D341Med (cell line): ENCODE measurements at places on chromosomes 5 and 9.

- DNase-seq, result no peak
Observed at GRCh38 chr9:102974530-102974929, 20.6 kb upstream of the CYLC2 start.

GRCh38 chr5:14588758-14589543, 7.4 kb downstream of the OTULINL start:
- DNase-seq, result no peak

DNA sequence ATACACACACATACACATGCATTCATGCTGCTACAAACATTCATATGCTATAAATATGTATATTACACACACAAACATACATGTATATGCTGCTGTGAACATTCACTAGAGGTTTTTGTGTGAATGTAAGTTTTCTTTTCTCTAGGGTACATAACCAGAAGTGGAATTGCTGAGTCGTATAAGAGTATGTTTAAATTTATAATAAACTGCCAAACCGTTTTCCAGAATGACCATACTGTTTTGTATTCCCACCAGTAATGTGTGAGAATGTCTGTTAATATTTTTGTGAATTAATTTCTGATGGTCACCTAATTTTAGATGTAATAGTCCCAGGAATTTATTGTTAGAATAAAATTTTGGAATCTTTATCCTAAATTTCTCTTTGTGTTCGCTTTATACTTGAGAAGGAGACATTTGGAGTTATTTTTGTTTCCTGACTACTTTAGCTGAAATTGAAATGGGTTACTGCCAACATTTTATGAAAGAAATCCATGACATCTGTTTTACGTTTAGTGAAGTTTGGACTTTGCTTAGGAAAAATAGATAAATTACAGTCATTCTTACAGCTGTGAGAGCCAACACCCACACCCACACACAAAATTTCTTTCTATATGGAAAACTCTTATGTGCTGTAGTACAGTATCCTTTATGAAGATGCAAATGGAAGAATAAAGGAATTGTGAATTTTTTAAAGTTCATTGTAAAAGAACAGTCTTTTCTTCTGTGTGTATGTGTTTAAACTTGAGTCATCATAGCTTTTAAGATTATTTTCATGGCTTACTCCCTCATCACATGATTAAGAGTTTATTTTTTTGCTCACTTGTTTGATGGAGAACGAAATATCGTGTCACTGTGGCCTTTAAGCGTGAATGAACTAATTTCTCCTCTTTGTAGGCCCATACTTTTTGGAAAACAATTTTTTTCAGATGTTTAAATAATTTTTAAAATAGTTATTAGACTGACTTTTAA, 24.3 kb downstream of the CENPP start:
- no peak for DNase-seq

DNA sequence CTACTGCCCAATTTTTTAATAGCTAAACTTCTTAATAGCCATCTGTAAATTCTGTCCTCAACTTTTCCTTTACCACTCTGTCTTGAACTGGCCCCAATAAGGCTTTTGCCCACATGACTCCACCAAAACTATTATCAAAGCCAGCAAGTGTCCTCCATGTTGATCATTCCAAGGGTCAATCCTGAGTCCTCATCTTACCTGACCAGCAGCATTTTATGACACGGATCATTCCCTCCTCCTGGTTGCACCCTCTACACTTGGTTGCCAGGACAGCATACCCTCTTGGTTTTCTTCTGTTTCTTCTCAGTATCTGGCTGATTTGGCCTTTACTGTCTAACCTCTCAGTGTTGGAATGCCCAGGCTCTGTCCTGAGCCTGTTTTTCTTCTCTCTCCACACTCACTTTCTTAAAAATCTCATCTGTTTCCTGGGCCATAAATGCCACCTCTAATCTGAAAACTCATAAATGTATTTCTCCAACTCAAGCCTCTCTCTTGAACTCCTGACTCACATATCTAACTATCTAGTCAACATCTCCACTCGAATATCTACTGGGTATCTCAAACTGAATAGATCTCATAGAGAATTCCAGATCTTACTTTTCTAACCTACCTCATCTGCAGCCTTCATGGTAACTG, 40.0 kb upstream of the CDC42SE2 start:
- no peak for DNase-seq

DNA sequence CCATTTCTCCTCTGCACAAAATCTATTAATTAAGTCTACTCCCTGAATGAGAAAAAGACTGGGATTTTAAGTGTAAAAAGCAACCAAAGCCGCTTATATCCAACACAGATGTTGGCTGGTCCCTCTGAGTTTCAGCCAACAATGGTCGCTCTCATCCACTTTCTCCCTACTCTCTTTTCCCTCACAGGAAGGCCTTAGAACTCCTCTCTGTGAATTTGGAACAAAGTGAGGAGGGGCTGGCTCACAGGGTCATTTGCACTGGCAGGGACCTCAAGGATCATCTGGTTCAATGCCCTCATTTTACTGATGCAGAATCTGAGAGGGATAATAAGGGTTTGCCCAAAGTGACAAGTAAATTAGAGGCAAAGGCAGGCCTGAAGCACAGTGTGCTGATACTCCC, 64.0 kb downstream of the DPYSL3 start:
- DNase-seq, result no peak

DNA sequence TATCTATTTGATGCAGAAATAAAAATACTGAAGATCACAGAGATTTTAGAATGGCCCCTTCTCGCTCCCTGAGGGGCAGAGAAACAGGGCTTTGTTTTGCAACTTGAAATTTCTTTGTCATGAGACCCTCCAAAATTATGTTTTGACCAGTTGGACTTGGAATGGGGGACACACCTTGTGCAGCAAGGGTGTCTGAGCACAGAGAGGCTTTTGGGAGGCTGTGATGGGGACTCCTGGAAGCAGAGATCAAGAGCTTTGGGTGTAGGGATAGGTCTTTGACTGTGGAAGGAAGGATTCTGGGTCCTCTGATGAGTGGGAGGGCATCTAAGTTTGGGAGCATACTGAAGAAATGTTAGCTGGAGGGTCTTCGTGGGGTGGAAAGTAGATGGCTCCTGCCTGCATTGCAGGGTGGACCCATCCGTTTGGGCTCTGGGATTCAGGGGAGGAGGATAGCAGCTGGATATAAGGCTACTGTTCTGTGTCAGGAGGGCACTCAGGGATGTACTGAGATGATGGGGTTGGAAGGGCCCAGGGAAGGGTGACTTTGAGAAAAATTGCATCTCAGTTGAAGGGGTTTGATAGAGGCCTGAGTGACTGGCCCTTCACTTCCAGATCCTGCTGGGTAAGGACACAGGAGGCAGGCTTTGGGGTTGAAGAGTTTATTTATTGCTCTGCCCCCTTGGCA, 1.8 kb upstream of the MYORG start:
- peak; percentile 10 for DNase-seq

DNA sequence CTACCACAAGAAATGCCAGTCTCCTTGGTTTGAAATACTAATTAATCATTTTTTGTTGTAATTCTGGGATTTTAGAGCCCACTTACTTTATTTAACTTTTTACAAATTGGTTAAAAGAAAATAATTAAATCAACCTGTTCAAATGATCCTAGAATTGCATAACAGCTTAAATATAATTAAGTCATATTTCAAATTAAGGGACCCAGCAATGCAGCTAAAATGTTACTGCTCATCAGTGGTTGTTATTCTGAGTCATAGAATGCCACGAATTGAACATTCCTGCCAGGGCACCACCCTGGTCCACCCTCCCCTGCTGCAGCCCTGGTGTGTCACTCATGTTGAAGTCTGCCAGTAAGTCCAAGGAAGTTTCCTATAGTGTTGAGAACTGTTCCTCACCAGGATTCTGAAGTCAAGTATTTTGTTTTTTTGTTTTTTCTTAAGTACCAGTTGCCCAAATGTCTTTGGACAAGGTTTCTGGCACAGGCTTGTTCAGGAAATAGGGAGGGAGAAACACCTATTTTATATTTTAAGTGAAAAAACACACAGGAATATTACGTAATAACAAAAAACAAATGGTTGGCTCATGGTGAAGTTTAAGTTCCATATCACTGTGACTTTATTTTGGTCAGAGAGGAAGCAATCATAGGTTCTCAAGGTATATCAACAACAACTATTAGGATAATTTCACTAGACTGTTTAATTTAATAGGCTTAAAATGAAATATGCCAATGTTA, 4.3 kb upstream of the ITGA1 start:
- DNase-seq, result no peak

DNA sequence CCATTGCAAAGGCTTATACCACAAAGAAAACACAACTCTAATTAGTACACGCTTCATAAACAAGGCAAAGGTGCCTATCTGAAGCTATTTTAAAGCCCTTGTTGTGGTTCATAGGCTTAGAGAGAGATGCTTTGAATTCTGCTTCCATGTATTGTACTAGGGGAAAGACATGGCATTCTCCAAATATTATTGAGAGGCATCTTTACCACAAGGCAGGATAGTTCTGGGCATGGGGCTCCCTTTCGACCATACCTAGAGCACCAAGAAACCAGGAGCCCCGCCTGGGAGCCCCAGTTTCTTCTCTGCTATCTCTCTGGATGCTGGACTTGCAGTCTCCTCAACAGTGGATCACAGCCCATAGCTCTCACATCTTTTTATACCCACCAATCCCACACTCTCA, 93.7 kb downstream of the NFIB start:
- DNase-seq, result no peak

- DNase-seq, result no peak
Observed at GRCh38 chr5:34491251-34491620, 164.9 kb upstream of the RAI14 start.

DNA sequence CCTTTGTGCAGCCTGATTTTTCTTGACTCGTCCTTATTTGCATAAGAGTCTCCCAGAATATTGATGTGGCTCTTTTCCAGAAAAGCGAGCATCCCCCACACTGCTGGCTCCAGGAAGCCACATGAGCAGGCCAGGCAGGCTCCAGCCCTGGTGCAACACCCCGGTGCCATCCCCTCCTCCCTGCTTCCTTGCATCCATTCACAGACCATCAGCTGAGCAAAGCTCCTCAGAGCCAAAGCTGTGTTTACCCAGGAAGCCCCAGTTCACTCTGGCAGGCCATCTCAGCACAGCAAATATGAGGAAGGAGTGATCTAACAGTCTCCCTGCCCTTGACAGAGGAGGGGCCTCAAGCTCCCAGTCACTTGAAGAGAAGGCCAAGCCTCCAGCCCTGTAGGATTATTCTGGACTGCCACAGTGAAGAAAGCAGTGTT, 34.4 kb downstream of the INSYN2B start:
- no peak for DNase-seq

DNA sequence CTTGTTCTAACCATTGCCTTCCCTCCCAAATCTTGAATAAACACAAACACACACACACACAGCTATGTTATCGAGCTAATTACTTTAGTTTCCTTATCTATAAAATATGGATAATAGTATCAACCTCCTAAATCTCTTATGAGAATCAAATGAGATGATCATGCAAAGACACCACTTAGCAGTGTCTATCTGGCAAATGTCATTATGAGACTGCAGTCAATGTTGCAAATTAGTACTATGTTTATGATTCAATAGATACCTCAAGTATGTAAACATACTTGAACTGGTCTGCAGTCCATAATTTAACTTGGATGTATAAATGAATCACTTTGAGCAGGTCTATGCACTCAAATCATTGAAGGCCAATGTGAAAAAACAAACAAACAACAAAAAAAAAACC, 22.2 kb upstream of the ERAP2 start:
- DNase-seq, result no peak

DNA sequence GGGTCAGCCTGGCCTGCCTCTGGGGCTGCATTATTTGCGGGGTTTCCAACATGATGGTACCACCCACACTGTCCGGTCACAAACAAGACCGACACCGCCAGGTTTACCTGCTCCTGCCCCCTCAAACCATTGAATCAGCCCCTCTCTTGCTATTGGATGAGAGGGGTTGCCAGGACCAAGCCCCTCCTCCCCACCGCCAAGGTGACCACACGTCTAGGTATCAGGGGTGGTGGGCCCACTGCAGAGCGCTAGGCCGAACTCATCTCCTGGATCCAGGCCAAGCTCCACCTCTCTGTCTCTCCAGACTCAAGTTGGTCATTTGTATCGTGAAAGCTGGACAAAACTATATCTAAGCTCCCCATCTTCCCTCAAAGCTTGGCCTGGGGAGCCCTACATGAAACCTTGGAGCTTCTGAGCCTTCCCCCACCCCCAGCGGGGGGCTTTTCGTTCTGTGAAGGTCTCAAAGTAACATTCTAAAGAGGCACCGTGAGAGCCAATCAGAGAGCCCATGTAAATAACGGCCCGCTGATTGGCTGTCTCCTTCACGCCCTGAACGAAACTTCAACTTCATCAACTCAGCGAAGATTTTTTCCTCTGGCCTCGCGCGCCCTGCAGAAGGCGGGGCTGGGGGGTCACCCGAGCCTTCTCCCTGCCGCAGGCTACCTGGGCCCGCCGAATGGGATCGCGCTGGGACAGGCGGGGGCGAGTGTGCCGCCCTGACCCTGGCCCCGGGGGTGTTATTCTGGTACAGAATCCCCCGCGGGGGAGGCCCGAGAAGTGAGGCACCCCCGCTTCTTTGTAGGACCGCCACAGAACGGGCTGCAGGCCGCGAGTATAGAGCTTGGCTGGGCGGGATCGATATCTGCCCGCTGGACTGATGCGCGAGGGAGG, 49.6 kb upstream of the PSD2 start:
- DNase-seq, result no peak

DNA sequence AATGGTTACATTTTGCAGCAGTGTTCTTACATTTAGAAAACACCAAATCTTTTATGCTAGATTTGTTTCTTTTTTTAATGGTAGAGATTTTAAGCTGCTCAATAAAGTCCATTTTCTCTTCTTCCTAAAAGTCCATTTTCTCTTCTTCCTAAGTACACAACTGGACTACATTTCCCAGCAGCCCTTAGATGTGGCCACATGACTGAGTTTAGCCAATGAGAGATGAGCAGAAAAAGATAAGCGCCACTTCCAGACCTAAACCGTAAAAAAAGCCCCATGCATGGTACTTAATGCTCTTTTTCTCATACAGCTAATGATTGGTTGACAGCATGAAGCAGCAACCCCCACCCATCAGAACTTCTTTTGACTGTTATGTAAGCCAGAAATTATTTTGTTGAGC, 206.7 kb downstream of the FAM114A2 start:
- no peak for DNase-seq

GRCh38 chr9:86350006-86350760, 4.0 kb downstream of the TUT7 start:
- DNase-seq, result no peak

DNA sequence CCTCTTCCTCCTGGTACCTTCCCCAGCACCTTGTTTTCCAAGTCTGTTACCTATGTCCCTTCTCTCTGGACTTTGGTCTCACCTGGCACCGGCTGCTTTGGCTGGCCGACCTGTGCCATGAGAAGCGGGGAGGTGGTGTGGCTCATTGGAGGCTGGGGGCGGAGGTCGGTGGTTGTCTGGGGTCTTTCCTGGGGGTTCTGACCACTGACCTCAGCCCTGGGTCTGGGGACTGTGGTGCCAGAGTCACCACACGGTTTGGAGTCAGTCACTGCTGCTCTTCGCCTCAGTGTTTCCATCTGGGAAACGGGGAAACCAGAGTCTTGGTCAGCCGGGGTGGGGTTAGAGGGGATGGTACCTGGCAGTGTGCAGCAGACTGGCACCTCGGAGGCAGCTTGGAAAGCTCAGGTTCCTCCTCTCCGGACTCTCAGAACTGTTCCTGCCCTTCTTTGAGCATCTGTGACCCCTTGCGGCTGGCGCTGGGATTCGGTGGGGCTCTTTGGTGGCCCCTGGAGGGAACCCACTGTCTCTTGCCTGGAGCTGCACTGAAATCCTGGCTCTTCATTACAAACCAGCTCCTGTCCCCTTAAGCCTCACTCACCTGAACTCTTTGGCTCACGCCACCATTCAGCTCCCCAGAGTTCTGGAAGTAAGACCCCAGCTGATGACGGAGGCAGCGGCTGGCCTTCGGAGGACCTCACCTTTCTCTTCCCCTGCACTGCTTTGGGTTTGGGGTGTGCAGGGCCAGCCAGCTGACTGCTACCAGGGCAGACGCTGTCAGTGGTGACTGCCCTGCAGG, 4.1 kb upstream of the RXRA start:
- no peak for DNase-seq

GRCh38 chr9:16268067-16268881, 602.2 kb downstream of the BNC2 start:
- DNase-seq, result no peak
